Peyer's patch (tissue), 4 donors: ENCODE measurements at places on chromosomes 4 and X. TPM values are rescaled to one million over a fixed set of nuclear protein-coding genes. Genes with fewer than 3 reads are reported as not detected.

Gene FABP2
- total RNA-seq: 130 TPM

Gene SYNPO2
- 77.6 TPM for total RNA-seq

Gene SPANXD
- total RNA-seq: not detected

Gene GUCY1B1
- 1.6 TPM for total RNA-seq

Gene CT47B1
- not detected for total RNA-seq

Gene DDIT4L
- not detected for total RNA-seq

Gene RNF150
- 1.2 TPM for total RNA-seq

Gene USP53
- total RNA-seq: 75.1 TPM

Gene RBM10
- total RNA-seq: 35.1 TPM

Gene GYG2
- 3.3 TPM for total RNA-seq

Gene HTRA3
- total RNA-seq: 43.7 TPM

Gene SULT1B1
- 108 TPM for total RNA-seq

Gene BMPR1B
- total RNA-seq: not detected

Gene CXCL5
- not detected for total RNA-seq

Gene DBET
- not detected for total RNA-seq

Gene ADGRG4
- total RNA-seq: 0.83 TPM

Gene SSX4B
- not detected for total RNA-seq

Gene RAI2
- 25.6 TPM for total RNA-seq

Gene HHIP
- 3.0 TPM for total RNA-seq

Gene RAB33A
- not detected for total RNA-seq

Gene GPR143
- not detected for total RNA-seq
